ENCODE measurements at places on chromosomes 5 and 9.

DNA sequence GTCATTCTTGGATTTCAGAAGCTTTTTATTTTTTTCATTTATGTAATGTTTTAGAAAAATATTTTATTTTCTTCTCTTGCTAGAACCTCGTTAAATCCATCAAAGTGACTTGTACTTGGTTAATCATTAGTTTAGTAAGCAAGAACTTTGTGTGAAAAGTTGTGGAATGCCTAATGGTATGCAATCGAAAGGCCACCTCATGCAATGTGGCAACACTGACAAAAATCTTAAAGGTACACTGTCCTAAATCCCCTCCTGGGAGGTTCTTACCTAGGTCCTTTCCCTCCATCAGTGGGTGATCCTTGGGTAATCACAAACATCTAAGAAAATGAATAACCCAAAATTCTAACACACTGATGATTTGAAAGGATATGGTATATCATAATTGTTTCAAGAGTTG, 304.2 kb downstream of the DNAH5 start:
- no peak for DNase-seq

GRCh38 chr9:94081864-94082463, 2.3 kb upstream of the PTPDC1 start:
- DNase-seq, result no peak

GRCh38 chr9:94799578-94800264, 73.2 kb downstream of the AOPEP start:
- DNase-seq, result no peak

DNA sequence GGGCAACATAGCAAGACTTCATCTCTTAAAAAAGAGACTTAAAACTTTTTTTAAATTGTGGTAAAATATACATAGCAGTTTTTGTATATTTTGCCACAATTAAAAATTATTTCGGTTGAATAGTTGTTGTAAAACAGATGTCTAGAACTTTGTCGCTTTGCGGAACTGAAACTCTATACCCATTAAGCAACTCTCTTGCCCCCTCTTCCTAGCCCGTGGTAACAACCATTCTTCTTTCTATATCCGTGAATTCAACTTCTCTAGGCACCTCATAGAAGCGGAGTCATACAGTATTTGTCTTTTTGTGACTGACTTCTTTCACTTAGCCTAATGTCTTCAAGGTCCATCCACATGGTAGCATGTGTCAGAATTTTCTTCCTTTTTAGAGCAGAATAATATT, 43.3 kb downstream of the SPARC start:
- DNase-seq, result no peak

DNA sequence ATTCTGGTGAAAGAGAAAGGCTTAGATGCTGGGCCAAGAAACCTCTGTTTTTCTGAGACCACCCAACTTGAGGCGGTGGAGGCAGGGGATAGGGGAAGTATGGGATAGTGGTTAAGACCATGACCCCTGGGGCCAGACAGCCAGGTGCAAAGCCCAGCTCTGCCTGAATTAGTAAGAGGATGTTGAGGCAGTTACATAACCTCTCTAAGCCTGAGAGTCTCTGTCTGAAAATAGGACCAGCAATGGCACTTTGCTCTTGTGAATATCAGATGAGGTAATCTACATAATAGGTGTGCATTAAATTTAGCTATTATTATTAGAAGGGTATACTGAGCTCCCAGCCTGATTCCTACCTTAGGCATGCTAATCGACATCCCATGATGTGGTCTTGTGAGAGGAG, 68.2 kb downstream of the DOCK2 start:
- DNase-seq, result no peak

DNA sequence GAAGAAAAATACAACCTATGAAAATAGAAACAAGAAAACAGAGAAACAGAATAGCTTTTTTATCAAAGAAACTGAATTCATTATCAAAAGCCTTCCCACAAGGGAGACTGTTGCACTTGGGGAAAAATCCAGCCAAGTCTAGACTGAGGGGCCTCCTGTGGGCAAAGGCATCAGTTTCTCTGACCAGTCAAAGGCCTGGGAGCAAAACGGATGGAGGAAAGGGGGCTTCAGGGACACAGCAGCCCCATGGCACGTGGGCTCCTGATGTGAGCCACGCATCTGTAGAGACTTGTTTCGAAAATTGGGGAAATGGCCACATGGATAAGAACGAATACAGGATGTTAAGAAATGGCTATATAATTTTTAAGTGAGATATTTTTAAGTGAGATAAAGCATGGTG, 21.1 kb downstream of the ZDHHC11B start:
- DNase-seq, result no peak

GRCh38 chr9:104779334-104779733, 15.4 kb downstream of the NIPSNAP3B start:
- no peak for DNase-seq

GRCh38 chr5:139982157-139982974, 60.7 kb downstream of the NRG2 start:
- DNase-seq, result no peak

GRCh38 chr5:143495110-143495509, 91.6 kb upstream of the NR3C1 start:
- DNase-seq, result no peak

GRCh38 chr5:137099651-137100050, 399.5 kb downstream of the SPOCK1 start:
- DNase-seq, result no peak

DNA sequence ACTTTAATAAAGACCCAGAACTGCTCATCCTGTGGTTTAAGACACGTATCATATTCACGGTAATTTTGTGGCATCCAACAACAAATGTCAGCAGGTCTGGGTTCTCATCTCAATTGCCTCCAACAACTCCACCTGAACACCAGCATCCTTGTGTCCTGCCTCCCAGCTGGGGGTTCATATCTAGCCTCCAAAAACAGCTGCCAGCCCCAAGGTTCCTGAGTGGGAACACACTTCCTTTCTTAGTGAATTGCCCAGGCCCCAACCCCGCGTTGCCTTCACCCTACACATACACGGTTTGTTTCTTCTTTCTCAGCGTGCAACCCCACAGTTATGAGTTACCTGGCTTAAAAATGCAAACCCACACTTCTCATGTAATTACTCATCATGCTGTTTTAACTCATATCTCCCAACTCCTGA, 77.9 kb downstream of the SEMA4D start:
- DNase-seq, result no peak

DNA sequence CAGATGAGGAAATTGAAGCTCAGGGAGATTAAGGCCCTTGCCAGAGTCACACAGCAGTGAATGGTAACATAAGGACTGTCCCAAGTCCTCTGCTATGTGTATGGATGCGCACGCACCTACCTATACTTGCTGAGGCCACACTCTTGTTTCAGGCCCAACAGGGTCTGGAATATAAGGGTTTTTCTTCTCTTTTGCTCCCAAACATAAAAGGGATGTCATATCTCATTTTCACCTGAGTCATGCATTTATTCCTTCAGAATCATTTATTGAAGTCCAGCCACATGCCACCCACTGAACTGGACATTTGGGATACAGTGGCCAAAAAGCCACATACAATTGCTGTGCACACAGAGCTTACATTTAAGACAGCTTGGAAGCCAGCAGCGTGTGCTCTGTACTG, 92.0 kb downstream of the SH3TC2 start:
- DNase-seq, result no peak

- no peak for DNase-seq
These were observed 91.3 kb upstream of the KIF2A start for GRCh38 chr5:62214701-62215100.

DNA sequence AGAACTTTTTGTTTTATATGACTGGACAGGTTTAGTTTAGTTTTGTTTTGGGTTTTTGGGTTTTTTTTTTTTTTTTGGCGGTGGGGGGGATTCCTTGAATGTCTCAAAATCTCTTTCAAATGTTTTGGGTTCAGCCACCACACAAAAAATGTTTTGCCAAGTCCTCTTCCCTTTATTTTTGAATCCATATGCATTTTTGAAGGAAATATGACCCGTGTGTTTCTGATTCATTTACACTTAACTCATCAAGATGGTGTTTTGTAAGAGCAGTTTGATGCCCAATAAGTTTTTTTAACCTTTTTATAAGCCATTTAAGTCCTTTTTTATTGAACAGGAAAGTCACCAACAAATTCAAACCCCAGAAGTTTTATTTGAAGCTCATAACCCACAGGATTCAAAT, 209.8 kb downstream of the CWC27 start:
- DNase-seq, result no peak

DNA sequence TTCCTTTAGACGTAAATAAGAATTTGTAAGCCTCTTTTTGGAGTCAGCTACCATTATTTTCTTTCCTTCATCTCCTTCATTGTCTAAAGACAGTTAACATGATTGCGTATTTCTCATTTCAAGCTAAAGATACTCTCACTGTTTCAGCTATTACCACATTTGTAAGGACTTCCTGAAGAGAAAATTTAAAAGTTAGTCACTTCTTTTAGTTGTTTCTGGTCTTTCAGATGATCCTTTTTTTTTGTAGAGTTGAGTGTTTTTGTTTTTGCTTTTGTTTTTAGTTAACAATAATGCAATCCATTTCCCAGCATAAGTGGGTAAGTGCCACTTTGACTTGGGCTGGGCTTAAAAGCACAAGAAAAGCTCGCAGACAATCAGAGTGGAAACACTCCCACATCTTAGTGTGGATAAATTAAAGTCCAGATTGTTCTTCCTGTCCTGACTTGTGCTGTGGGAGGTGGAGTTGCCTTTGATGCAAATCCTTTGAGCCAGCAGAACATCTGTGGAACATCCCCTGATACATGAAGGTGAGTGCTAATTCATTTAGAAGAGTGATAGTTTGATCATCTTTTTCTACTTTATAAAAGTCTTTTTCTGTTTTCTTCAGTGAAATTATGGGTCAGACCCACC, 2.0 kb downstream of the IL31RA start:
- DNase-seq, result no peak

GRCh38 chr5:11289208-11289607, 528.2 kb upstream of the DAP start:
- DNase-seq, result no peak

DNA sequence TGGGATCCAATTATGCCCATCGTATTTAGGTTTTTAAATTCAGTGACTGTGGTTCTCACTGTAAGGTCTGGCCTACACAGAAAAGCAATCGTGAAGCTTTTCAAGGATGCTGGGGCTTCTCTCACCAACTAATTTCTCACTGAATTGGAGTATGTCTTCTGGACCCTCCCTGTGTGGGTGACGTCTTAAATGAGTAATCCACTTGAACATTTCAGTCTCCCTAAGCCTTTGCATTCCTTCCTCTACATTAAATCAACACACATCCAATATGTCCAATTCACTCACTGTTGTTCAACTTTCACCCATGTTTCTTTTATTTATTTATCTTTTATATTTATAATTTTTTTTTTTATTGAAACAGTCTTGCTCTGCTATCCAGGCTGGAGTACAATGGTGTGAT, 12.5 kb upstream of the BTF3 start:
- no peak for DNase-seq

DNA sequence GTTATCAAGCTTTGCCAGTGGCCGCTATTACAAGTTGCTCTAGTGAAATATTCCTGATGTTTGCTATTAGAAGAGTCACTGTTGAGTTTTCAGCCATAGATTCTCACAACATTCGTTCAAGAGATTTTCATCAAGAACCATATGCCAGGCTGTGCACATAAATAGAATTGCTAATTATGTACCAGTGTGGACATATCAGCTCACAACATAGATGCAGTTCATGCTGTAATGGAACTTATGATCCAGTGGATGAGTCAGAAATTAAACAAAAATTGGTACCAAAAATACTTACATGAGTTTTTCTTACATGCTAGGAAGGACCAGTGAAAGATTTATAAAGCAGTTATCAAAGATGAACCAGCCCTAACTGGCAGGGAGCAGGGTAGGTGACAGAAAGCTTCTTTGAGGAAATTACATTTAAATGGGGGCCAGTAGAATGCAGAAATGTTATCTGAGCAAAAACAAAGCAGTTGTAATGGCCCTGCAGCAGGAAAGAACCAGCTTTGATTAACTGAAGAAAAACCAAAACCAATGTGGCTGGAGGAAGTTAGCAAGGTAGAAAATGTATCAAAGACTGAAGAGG, 404.2 kb downstream of the DNAH5 start:
- no peak for DNase-seq

DNA sequence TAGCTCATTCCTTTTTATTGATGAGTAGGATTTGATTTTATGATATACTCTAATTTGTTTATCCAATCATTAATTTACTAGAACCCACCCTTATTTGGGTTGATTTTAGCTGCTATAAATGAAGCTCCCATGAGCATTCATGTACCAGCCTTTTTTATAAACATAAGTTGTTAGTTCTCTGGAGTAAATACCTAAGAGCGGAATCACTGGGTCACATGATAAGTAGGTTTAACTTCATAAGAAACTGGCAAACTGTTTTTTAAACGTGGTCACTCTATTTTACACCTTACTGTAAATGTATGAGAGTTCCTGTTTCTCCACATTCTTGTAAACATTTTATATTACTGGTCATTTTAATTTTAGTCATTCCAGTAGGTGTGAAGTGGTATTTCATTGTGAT, 364.6 kb downstream of the NPR3 start:
- DNase-seq, result no peak

- no peak for DNase-seq
These were observed 957 bp downstream of the SHB start for GRCh38 chr9:38067859-38068681.

DNA sequence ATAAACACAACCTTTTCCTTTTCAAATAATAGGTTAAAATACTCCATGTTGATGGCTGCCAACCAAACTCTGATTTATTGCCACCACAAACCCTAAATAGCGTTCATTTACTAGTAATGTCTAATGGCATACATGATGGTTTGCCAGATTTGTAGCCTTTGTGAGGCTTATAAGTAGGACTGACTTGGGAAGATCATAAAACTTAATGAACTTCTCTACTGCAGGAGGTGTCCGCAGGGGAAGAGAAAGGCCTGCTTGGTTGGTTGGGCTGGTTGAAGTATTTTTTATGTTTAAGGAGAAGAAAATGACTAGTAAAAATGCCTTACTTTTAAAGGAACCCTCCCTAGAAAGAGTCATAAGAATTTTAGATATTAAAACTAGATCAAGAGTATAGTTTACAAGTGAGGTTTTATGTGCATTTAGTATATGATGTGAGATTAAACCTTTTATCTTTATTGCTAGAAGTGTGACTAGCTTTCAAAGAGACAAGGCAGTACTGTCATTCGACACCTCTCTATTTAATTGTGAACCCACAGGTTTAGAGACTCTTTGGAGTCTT, 5.0 kb downstream of the PBX3 start:
- no peak for DNase-seq

- no peak for DNase-seq
These were observed 143.8 kb downstream of the MCTP1 start for GRCh38 chr5:95141141-95141540.

- DNase-seq, result no peak
These were observed 20.5 kb upstream of the IFNK start for GRCh38 chr9:27503623-27504022.

GRCh38 chr5:131794586-131794985, 2.2 kb downstream of the FNIP1 start:
- no peak for DNase-seq

DNA sequence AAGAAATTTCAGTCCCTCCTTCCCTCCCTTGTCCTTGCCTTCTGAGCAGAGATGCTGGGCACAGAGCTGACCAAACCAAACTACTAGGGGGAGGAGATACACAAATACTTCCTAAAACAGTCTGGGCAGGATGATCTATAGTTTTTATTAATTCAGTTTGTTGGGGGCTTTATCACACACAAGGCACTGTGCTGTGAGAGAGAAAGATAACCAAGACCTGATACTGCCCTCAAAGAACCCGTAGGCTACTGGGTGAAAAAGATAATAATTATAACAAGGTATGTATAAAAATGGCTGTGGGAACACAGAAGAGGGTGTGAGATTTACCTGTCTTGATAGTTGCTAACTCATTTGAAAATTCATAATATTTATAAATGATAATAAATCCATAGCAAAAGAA, 354.7 kb downstream of the NDUFS4 start:
- no peak for DNase-seq

- DNase-seq, result no peak
These were observed 46.3 kb upstream of the NR3C1 start for GRCh38 chr5:143449772-143450171.
